ENCODE measurements at places on chromosomes 2 and 18.

- DNase-seq, result no peak
Observed at GRCh38 chr2:110979471-110980338, 141.0 kb upstream of the BCL2L11 start.

GRCh38 chr2:72581560-72582181 is 244.2 kb downstream of the EXOC6B start:
- no peak for DNase-seq

DNA sequence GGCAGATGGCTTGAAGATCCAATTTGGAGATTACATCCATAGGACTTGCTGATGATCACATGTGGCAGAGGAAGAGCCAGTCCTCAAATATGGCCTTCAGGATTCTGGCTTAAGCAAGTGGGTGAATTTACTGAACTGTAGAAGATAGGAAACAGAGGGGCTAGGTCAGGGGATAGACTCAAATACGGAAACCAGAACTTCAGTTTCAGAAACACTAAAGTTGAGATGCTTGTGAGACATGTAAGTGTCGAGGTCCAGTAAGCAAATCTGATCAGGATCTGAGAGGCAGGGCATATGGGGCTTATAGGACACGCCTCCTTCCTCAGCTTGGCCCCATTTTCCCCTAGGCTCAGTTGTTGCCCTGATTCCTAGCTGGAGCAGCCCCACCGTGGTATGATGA is 107.7 kb downstream of the LBH start:
- no peak for DNase-seq

- no peak for DNase-seq
Observed at GRCh38 chr18:23320709-23321236, 132.3 kb upstream of the RIOK3 start.

DNA sequence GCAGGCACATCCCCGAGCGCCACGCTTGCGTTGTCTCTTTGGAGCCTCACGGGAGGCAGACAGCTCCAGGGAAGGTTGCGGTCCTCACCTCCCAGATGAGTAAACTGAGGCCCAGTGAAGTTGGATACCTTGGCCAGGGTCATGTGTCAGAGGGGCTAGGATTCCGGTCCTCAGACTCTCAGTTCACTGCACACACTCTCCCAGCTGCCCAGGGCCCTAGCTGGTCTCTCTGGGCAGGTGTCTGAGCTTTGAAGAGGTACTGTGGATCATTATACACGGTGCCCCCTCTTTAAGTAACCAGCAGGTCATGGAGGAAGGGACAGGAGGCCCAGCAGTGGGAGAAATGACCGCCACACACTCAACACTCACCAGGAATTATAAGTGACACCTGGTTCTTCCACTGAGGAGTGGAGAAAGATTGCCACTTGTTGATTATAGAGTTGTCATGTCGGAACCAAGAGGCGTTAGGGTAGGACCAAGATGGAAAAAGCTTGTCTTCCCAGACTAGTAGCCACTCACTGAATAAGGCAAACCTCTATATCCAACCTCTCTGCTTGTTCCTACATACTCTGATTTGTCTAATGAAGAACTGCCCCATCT is 588 bp downstream of the TMEM214 start:
- no peak for DNase-seq

GRCh38 chr2:111030260-111030891 is 90.3 kb upstream of the BCL2L11 start:
- DNase-seq, result no peak

- DNase-seq, result no peak
Observed at GRCh38 chr2:103656558-103656957, 894.7 kb downstream of the TMEM182 start.

DNA sequence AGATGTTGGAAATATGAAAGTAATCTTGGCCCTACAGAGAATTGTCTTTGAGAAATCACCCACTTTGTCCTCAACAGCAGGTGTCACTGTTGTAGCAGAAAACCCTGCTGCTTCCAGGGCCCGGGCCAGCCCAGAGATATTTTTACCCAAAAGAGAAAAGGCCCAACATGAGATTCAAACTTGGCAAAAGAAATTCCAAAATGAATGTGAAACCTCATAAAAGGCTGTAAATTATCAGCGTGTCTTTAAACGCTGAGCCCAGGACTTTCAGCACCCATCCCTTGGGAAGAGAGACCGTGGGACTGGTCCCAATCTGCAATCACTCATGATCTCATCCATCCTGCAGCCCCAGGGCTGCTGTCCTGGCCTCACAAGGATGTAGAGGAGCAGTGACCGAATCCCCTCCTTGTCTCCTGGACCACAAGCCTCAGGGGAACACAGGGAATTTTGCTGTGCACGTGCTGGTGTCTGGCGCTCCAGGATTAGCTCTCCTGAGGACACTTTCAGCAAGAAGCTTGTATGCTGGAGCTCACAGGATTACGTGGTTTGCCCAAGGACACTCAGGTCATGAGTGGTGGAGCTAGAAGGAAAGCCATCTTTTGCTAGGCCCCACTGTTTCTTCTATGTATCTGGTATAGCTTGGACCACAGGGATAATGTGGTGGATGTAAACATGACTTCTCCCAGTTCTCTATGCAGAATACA is 202.1 kb downstream of the RNF144A start:
- peak; percentile 44 for DNase-seq

DNA sequence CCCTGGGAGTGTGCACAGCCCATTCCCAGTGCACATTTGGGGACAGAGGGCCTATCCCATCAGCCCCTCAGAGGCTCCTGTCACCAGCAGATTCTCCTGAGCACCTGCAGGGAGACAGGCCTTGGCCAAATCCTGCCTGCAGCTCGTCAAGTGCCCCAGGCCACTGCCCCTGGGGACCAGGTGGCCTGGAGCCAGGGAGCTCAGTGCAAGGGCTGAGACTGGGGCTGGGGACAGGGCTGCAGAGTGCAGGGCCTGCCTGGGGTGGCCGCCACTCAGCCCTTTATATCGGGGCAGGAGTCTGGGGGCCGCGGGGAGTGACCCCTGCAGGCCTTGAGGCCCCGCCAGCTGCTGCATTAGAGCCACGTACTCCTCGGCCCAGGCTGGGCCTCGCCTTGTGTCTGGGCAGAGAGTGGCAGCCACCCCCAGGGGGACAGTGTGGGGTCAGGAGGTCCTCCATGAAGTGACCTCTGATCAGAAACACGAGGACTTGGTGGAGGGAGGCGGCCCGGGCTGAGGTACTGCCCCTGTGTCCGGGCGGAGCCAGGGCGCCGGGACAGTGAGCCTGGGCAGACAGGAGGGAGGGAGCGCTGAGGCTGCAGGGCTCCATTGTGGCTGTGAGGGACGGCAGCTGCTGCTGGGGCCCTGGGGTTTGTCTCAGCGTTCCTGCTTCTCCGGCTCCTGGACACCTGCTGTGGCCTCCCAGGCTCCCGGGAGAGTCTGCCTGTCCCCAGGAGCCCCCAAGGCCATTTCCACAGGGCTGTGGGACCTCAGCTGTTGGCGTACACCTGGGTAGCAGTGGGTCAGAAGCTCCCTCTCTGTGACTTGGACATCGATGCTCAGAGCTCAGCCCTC is 24.2 kb downstream of the GPC1 start:
- no peak for DNase-seq

DNA sequence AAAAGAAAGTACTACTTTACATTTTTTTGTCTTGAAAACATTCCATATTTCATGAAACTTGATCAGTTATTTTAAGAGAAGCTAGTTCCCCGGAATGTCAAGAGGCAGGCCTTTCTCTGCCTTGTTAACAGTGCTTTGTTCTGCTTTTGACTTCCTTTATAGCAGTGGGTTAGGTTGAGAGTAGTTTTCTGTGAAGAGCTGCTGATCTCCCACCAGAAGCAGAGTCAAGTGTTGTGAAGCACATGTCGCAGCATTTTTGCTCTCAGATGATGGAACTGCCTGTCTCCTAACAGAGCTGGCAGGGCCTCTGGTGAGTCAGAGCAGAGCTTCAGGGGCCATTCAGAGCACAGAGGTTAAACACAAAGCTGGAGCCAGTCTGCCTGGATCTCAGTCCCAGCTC is 871.8 kb downstream of the SLC4A3 start:
- peak; percentile 64 for DNase-seq

DNA sequence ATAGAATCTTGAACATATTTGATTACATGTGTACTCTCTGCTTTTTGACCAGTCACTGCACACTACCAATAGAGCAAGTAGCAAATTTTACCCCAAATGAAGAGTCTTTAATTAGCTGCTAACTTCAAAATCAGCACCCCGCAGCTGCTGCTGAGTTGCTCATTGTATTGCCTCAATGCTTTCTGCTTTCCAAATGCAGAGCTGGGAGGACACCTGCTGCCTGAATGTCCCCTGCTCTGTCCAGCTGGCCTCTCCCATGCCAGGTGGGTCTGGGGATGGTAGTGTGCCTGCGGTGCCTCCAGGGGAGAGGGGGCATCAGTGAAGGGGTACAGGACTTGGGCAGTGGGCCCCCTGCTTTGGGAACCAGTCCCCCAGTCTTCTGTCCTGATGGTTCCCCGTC is 184.8 kb downstream of the PRKCE start:
- DNase-seq, result no peak

GRCh38 chr2:74249406-74250122 is 51.1 kb downstream of the MTHFD2 start:
- DNase-seq, result no peak

DNA sequence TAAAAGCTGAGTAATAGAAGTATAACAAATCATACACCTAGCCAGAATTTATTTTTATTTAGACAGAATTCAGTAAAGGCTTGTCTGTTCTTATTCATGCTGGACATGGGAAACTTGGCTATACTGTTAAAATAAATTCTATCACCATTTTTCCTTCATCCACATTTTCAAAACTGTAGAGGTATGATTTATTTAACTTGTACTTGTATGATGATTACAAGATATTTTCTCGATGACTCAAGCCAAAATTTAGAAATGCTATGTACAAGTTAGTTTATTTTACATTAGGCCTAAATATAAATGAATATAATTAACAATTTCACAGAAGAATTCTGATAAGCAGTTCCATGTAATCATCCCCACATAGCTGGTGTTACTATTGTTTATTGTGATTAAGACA is 194.8 kb upstream of the DOK6 start:
- no peak for DNase-seq

- no peak for DNase-seq
Observed at GRCh38 chr2:177195194-177195593, 17.4 kb upstream of the HNRNPA3 start.

GRCh38 chr18:34701911-34702310 is 8.2 kb upstream of the DTNA start:
- DNase-seq, result no peak

GRCh38 chr2:16136461-16137035 is 196.2 kb downstream of the MYCN start:
- no peak for DNase-seq

DNA sequence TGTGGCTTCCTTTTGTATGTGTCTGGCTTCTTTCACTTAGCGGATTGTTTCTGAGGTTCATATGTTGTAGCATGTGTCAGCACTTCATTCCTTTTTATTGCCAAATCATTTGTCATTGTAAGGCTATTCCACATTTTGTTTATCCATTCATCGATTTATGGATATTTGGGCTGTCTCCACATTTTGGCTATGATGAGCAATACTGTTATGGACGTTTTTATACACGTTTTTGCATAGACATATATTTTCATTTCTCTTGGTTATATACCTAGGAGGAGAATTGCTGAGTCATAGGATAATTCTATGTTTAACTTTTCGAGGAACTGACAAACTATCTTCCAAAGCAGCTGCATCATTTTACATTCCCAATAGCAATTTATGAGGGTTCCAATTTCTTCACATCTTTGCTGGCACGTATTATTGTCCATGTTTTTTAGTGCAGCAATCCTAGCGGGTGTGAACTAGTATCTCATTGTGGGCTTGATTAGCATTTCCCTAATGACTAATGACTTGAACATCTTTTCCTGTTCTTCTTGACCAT is 48.1 kb upstream of the TBC1D8 start:
- peak; percentile 42 for DNase-seq

- no peak for DNase-seq
Observed at GRCh38 chr2:45909677-45910191, 258.3 kb downstream of the PRKCE start.

DNA sequence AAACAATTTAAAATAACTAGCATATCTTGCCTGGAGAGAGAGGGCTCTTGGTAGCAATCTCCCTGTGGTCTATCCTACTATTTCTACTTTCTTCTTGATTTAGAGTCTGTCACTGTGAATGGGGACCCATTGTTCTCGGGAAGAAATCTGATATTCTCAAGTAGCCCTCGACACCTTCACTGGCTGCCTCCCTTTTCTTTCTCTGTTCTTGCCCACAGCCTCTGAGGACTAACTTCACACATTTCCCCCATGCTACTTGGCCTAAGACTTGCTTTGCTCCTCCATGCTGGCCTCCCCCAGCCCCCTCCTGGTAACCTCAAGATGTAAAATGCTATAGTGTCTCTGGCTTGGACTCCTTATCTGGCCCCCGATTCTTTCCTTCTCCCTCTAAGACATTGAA is 58.8 kb upstream of the NT5C1B start:
- no peak for DNase-seq

GRCh38 chr2:182970486-182970885 is 67.8 kb downstream of the NCKAP1 start:
- DNase-seq, result no peak

GRCh38 chr2:47636596-47637264 is 146.2 kb upstream of the MSH6 start:
- peak; percentile 63 for DNase-seq

DNA sequence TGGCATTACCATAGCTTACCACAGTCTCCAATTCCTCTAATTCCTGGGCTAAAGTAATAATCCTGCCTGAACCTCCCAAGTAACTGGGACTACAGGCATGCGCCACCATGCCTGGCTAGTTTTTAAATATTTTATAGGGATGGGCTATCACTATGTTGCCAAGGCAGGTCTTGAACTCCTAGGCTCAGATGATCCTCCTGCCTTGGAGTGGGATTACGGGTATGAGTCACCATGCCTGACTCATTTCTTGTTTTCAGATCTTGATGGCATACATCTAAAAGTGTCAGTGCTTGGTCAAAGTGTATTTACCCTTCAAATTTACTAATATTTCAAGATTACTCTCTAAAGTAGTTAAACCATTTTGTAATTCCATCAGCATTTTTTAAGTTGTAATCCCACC is 9.4 kb upstream of the SOCS6 start:
- DNase-seq, result no peak

- no peak for DNase-seq
Observed at GRCh38 chr18:21450913-21451312, 149.6 kb downstream of the ESCO1 start.

DNA sequence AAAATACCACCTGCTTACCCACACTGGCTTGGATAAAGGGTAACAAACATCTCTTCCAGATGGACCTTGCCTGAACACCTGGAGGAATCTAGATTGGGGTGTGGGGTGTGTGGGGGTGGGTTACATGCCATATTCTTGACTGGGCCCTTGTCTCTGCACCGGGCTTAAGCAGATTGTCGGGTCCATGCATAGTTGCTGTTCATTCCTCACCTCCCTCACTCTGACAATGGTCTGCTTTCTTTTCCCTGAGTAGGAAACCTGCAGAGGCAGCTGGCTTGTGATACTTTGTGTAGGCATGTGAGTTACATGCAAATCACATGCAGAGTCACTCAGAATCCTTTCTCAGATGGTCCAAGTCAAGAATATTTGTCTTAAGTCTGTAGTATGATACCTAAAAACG is 112.8 kb upstream of the GLS start:
- no peak for DNase-seq
